A549 treated with GW870086 at 1 μM for 4 hours (cell line): ENCODE measurements at places on chromosomes 11 and 22. TPM values are rescaled to one million over a fixed set of nuclear protein-coding genes. Genes with fewer than 3 reads are reported as not detected.

The CELSR1 gene
- 23.3 to 31.4 TPM (median 27.9 TPM) in 5 replicates for total RNA-seq

The MYO7A gene
- 1.2 to 1.5 TPM (median 1.3 TPM) in 5 replicates for total RNA-seq

The MS4A18 gene
- total RNA-seq: not detected in 5 replicates

The JAML gene
- not detected in 5 replicates for total RNA-seq

The PATE2 gene
- total RNA-seq: not detected in 5 replicates

The BLID gene
- total RNA-seq: 0.16 to 0.17 TPM in 2 of 5 replicates, not detected in the others

The TSSK2 gene
- not detected in 5 replicates for total RNA-seq

The SLCO2B1 gene
- total RNA-seq: 2.9 to 4.5 TPM (median 3.1 TPM) in 5 replicates

The SLC16A8 gene
- not detected in 5 replicates for total RNA-seq

The PDE2A gene
- total RNA-seq: 1.2 to 2.3 TPM (median 1.9 TPM) in 5 replicates

The C22orf31 gene
- not detected in 5 replicates for total RNA-seq

The NRGN gene
- total RNA-seq: 6.1 to 11.4 TPM (median 9.6 TPM) in 5 replicates

The TECTA gene
- total RNA-seq: 0.02 to 0.13 TPM (median 0.06 TPM) in 5 replicates

The GRK3 gene
- 3.0 to 4.4 TPM (median 3.7 TPM) in 5 replicates for total RNA-seq

The TNNT3 gene
- 0.13 to 0.16 TPM (median 0.14 TPM) in 3 of 5 replicates, not detected in the others for total RNA-seq

The MFRP gene
- not detected in 5 replicates for total RNA-seq

The PSMA1 gene
- total RNA-seq: 177 to 200 TPM (median 189 TPM) in 5 replicates

The UBQLN3 gene
- total RNA-seq: not detected in 5 replicates

The TOMM22 gene
- total RNA-seq: 62.0 to 81.3 TPM (median 72.3 TPM) in 5 replicates

The PLAAT3 gene
- total RNA-seq: 52.1 to 72.6 TPM (median 64.8 TPM) in 5 replicates

The GDPD4 gene
- total RNA-seq: not detected in 5 replicates

The NXPE4 gene
- total RNA-seq: not detected in 5 replicates

The C1QTNF4 gene
- 0.07 to 0.09 TPM in 2 of 5 replicates, not detected in the others for total RNA-seq

The TRIM29 gene
- total RNA-seq: 22.2 to 27.2 TPM (median 23.8 TPM) in 5 replicates

The BAIAP2L2 gene
- total RNA-seq: 5.1 to 8.5 TPM (median 8.0 TPM) in 5 replicates

The RBMXL2 gene
- total RNA-seq: not detected in 5 replicates

The CNGA4 gene
- 0.07 TPM in 1 of 5 replicates, not detected in the others for total RNA-seq

The UBQLNL gene
- total RNA-seq: not detected in 5 replicates

The KRTAP5-9 gene
- 0.11 TPM in 1 of 5 replicates, not detected in the others for total RNA-seq

The OR51E2 gene
- total RNA-seq: not detected in 5 replicates

The TMA7B gene
- not detected in 5 replicates for total RNA-seq

The WNT11 gene
- 1.2 to 2.0 TPM (median 1.4 TPM) in 5 replicates for total RNA-seq

The APOL6 gene
- total RNA-seq: 1.4 to 1.8 TPM (median 1.6 TPM) in 5 replicates

The OR51B4 gene
- not detected in 5 replicates for total RNA-seq

The TMX2 gene
- 147 to 161 TPM (median 155 TPM) in 5 replicates for total RNA-seq

The DNHD1 gene
- total RNA-seq: 2.3 to 3.3 TPM (median 3.0 TPM) in 5 replicates

The DKK3 gene
- 13.8 to 22.3 TPM (median 18.9 TPM) in 5 replicates for total RNA-seq

The LRRC10B gene
- total RNA-seq: 0.09 to 0.21 TPM (median 0.17 TPM) in 5 replicates

The SLC1A2 gene
- total RNA-seq: 0.01 to 0.09 TPM (median 0.05 TPM) in 5 replicates

The KCNQ1 gene
- total RNA-seq: 0.31 to 0.81 TPM (median 0.43 TPM) in 5 replicates
